ENCODE measurements at places on chromosomes 6 and 20.
A peak's percentile ranks its signal among the peaks of the same experiment; 100 is the strongest.

GRCh38 chr6:47144306-47144705 is 102.2 kb upstream of the ADGRF1 start:
- no peak for DNase-seq

GRCh38 chr6:26304213-26304796 is 60.7 kb upstream of the BTN3A2 start:
- no peak for DNase-seq

DNA sequence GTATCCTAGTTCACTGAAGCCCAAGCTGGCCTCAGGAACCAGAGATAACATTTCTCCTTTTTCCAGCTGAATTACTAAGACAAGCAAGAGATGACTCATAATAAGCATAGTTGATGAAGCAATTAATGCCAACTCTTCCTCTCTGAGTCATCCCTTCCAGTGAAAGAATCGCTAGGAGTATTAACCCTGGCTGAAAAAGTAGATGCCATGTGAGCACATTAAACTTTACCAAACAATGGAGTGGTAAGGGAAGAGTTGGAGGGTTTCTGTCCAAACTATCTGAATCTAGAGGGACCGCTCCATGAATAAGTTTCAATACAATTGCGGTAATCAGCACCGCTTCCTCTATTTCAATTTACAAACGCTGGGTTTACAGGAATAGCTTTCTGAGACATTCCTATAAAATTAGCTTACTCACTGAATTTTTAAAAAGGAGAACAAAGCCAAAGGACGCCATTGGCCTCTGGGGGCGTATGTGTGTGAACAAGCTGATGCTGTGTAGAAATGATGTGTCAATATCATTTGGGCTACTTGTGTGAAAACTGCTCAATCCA is 48.3 kb downstream of the ATXN1 start:
- no peak for DNase-seq

GRCh38 chr6:20479526-20479925 is 54.7 kb upstream of the CDKAL1 start:
- no peak for DNase-seq

DNA sequence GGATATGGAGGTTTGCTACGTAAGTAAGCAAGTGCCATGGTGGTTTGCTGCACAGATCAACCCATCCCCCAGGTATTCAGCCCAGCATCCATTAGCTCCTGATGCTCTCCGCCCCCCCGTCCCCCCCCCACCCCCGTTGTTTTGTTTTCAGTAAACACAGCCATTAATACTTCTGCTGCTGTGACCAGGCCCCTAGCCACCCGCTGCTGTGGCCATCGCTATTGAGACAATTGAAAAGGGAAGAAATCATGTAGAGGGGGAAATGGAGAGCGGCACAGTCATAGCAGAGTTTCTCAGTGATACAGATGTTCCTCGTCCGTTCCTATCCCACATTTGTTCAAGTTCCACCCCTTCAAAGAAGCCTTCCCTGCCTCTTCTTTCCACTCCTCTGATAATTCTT is 24.9 kb downstream of the SLC35D3 start:
- no peak for DNase-seq

DNA sequence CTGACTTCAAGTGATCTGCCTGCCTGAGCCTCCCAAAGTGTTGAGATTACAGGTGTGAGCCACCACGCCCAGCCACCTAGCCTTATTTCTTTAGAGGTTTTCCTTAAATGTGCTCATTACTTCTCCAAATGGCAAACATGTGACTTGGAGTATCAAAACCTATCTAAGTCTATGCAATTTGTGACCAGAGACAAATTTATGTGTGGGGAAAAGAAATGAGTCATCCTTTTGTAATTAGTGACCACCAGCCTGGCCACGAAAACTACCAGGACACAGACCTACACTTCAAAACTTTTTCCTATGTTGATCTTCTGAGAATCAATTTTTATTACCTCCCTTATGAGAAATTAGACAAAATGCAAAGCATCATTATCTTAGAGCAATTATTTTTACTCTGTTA is 64.6 kb upstream of the OGFRL1 start:
- no peak for DNase-seq

- no peak for DNase-seq
These were observed 457.4 kb upstream of the CDH4 start for GRCh38 chr20:60794674-60795073.

- no peak for DNase-seq
These were observed 858 bp downstream of the TP53INP2 start for GRCh38 chr20:34705008-34705396.

GRCh38 chr6:30111266-30111856 is 1.5 kb downstream of the TRIM31 start:
- no peak for DNase-seq

DNA sequence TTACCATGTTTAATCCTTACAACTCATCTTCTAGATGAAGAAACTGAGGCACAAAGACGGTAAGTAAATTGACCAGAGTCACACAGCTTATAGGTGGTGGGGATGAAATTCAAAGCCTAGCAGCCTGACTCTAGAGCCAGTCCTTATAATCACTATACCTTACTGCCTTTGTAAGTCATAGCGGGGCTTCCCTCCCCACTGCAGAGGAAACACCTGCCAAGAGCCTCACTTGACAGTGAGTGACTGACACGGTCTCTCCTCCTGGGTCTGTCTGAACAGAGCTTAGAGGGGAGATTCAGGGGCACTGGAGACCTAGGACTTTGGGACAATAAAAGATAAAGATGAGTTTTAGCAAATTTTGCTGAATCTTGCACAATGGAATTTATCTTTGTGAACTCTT is 12.8 kb downstream of the SUN5 start:
- no peak for DNase-seq

DNA sequence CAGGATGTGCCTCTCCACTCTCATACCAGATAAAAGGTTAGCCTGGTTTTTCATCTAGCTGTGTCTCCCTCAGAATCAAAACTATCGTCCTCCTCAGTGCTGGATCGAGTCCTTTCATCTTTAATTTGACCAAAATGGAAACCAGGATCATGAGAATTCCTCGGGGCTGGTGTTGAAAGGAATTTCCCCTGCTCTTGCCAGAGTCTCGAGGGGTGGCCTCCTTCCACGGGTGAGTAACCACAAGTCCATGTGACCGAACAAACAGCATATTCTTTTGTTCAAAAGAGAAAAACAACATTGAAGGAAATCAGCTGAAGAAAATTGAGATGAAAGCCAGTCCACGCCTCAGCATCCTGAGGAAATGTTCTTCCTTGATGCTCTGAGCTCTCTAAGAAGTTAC is 165.9 kb upstream of the CDYL start:
- no peak for DNase-seq

- DNase-seq, result peak; percentile 66
These were observed 23.5 kb downstream of the FITM2 start for GRCh38 chr20:44287272-44288097.

DNA sequence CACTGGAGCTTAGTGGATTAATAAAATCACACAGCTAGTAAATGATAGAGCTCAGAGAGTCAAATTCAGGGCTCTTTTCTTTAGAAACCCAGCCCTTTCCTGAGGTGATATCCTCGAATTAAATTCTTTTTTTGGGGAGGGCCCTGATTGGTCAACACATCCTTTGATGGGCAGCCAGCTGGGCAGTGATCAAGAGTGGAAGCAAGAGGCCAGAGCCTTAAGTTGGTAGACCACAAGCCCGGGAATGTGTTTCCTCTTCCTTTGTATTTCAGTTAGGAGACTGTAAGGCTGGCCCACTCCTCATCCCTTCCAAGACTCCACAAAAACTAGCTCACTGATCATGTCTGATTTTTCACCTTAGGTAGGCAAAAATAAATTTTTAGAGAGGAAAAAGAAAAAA is 640.5 kb downstream of the DHX35 start:
- DNase-seq, result no peak

GRCh38 chr6:40331545-40331944 is 255.6 kb downstream of the LRFN2 start:
- DNase-seq, result no peak

DNA sequence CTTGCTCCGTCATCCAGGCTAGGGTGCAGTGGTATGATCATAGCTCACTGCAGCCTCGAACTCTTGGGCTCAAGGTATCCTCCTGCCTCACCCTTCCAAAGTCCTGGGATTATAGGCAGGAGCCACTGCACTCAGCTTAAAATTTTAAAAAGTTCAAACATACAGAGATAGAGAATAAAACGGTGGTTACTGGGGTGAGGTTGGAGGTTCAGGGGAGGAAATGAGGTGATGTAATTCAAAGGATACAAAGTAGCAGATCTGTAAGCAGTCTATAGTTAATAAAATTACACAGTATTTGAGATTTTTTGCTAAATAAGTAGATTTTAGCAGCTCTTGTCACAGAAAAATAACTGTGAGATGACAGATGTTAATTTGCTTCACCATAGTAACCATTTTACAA is 7.5 kb upstream of the AFG1L start:
- DNase-seq, result no peak

DNA sequence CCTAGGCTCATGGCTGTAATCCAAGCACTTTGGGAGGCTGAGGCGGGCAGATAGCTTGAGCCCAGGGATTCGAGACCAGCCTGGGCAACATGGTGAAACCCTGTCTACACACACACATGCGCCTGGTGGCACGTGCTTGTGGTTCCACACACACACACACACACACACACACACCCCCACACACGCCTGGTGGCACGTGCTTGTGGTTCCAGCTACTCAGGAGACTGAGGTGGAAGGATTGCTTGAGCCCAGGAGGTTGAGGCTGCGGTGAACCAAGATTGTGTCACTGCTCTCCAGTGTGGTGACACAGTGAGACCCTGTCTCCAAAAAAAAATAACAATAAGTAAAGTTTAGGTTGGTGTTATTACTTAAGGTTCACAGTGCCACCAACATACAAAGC is 165.8 kb downstream of the ZFAND3 start:
- DNase-seq, result no peak

GRCh38 chr6:141946502-141946901 is 186.2 kb upstream of the GJE1 start:
- DNase-seq, result no peak

GRCh38 chr6:4185419-4185818 is 50.0 kb upstream of the ECI2 start:
- DNase-seq, result no peak

DNA sequence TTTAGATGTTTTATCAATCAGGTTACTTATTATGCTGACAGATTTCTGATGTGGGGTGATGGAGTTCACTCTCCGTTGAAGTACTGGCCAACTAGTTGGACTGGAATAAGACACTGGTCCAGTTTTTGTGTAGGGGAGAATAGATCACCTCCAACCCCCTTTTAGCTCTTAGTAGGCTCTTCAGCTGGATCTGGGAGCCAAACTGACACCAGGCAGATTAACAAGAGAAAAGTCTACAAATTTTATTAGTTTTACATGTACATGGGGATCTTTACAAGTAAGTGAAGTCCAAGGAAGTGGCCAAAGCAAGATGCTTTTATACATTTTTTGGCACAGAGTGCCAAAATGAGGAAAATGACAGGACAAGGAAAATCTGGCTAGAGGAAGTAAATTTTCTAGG is 107.1 kb downstream of the UBE3D start:
- no peak for DNase-seq

GRCh38 chr6:39375405-39375804 is 52.9 kb upstream of the KCNK16 start:
- DNase-seq, result no peak

DNA sequence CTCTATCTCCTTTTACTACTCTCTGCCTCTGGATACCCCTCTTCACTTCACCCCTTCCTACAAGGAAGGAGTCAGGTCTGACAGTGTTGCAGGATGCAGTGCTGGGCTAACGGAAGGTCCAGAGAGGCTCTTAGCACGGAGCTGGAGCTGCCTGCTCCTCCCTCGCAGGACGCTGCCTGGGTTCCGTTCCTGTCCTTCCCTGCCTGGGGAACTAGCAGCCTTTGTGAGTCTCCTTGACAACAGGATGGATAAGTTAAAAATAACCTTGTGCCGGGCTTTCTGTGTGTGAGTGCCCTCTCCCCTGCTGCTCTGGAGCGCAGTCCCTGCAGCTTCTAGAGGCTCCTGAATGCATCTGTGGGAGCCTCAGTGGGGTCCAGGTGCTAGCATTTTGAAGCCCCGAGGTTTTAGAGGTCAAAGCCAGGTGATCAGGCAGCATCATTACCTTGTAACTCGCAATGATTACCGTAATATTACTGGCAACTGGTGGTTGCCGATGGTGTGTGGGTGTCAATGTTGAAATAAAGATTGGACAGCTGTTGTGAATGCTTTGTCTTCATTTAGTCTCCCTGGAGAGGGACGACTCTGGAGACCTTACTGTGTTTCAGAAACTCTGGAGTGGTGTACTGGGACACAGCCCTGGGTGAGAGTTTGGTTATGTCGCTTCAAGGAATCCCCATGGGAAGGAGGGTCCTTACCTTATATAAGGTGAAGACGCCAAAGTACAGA is 44.4 kb downstream of the CDS2 start:
- DNase-seq, result no peak

DNA sequence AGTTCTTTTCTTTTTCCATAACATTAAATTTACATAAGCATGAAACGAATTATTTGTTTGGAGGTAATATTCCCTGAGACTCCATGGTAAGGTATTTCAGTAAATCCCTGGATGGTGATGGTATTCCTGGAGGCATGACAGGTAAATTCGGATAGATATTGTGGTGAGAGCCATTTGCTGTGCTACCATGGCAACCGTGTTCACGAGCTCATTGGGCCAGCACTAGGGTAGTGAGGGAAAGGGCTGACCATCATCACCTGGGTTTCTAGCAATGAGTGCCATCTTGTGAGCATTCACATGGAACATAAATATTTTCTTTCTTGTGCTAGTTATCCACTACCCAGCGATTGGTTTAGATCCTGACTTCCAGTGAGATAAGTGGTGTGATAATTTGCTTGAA is 51.9 kb upstream of the GNRH2 start:
- no peak for DNase-seq

- DNase-seq, result peak; percentile 84
These were observed 24.0 kb downstream of the FGD2 start for GRCh38 chr6:37029249-37029971.

DNA sequence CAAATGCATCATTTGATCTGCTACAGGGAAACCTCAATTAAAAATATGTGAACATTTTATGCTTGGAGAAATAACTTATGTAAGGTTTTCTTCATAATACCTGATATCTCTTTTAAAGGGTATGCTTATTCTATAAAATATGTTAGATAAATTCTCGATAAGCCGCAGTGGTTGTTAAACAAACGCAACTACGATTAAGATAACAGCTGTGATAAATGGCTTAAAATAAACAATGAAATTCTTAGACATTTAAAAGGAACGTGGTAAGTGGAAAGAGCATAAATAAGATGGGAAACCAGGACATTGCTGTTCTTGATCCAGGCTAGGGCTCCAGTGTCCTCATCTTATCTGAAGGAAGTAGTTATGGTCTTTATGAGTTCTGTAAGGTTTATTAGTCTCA is 415.9 kb downstream of the CD83 start:
- DNase-seq, result no peak

- no peak for DNase-seq
These were observed 102.1 kb downstream of the ATP9A start for GRCh38 chr20:51666126-51666525.
